ENCODE measurements at places on chromosomes 13 and 19.

- no peak for DNase-seq
These were observed 793.7 kb upstream of the SLITRK5 start for GRCh38 chr13:86877441-86877840.

GRCh38 chr19:2639999-2640398 is 62.5 kb downstream of the GNG7 start:
- no peak for DNase-seq

DNA sequence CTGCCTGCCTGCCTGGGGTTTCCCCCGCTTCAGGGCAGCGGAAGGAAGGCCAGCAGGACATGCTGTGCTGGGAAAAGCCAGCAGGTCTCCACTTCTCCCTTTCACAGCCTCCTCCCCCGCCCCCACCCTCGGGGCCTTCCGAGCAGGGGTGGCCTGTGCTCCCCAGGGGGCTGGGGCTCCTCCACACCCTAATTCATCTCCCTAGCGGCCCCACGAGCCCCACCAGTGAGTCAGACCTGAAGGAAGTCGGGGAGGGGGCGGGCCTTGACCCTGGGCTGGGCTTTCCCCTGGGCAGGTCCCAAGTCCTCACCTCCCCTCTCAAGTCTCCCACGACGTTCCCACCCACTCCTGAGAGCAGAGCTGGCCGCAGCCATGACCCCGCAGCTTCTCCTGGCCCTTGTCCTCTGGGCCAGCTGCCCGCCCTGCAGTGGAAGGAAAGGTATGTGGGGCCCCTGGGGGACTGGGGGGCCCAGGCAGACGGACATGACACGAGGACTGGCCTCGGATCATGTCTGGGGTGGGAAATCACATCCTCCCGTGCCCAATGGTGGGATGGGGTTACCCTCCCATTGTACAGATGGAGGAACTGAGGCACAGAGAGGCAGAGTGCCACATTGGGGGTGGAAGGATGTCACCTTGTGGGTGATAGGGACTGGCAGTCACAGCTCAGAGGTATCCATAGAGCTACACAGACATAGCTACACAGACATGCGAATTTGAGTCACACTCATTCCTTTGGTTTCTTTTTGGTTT is at the start of gene EBI3:
EBI3 (plus strand) TSS at position 345 of the 753 bp plus-strand sequence; CDS start at position 373, 28 bp downstream.
- no peak for DNase-seq

DNA sequence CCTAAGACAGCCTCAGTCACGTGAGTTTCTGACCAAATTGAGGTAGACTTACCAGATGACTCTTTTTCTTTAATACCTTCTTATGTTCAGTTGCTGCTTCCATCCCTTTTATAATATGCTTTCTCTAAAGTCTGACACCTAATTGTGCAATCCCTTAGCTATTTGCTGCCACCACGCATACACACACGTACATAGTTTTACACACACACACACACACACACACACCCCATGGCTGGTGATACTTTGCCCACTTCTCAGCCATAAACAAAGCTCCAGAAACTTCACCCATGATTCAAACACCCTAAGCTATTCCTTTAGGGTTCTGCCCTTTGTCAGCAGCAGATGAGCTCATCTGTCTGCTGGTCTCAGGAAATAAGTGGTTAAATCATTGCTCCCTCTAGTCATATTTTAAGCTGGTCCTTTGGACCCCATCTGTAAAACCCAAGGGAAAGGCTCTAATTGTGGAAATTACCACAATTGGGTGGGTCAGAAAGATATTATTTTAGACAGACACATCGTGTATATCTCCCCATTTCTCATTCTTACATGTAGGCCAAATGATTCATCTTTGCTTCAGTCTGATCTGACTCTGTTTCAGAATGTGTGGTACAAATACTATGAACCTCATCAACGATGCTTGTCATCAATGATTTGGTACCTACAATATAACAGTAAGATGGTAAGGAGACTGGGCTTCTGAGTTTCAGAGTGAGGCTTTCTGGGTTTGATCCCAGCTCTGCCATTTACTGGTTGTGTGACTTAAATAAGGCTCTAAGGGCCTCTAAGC is 69.2 kb downstream of the NALCN start:
- no peak for DNase-seq

DNA sequence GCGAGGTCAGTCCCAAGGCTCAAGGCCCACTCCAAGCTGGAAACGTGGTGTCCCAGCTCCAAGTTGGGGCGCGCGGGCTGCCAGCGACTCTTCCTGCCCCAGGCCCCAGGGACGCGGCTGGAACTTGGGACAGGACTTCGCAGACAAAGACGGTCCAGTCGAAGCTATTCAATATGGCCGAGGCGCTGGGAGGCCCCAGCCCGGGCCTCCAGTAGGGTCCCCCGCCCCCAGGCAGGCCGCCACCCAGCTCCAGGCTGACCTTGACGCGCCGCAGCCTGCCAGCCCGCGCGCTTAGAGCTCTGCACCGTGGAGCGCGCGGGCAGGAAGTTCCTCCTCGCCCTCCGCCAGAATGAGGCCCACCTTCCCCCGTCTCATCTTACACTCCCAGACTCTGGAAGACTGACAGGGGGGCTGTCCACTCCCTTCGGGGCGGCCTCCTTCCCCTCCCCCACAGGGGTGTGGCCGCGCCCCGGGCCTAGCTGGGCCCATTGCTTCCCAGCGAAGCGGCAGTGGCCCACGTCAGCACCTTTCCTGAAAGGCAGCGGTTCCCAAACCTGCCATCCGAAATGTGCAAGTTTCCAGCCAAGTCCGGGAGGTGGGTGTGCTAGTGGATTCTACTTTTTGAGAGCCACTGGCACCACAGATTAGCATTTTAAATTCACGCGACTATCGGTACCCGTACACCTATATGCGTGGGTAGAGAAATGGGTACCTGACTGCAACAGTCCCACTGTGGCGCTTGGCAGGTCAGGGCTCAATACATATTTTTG is at the start of gene CCDC8:
CCDC8 (minus strand) TSS at position 303 of the 770 bp plus-strand sequence. CDS start 754 bp downstream, outside the sequence.
- no peak for DNase-seq

GRCh38 chr19:11166281-11167142 is 10.9 kb upstream of the SPC24 start:
- DNase-seq, result no peak

DNA sequence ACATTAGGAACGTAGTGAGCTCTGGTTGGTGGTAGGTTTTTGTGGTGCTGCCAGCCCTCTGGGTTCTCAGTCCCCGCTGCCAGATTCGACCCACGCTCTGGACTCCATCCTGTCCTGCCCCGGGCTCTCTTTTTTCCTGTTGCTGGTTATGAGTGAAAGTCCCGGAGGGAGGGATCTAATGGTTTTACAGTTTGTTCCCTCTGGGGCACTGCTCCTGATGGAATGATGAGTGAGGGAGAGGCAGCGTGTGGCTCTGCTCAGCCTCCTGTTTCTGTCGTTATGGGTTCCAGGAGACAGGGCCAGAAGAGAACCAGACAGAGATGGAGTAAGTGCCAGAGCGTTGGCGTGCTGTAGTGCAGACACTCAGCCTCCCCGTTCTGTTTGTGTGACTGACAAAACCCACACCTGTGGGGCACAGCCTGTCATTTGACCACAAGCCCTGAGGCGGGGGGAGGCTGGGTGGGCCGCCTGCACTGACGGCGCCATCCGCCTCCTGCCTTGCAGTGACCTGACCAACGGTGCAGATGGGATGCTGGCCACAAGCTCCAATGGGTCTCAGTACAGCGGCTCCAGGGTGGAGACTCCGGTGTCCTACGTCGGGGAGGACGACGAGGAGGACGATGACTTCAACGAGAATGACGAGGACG is 18.3 kb downstream of the ATP4B start:
- no peak for DNase-seq

GRCh38 chr19:3554254-3555083 is 2.9 kb downstream of the MFSD12 start:
- peak; percentile 56 for DNase-seq

DNA sequence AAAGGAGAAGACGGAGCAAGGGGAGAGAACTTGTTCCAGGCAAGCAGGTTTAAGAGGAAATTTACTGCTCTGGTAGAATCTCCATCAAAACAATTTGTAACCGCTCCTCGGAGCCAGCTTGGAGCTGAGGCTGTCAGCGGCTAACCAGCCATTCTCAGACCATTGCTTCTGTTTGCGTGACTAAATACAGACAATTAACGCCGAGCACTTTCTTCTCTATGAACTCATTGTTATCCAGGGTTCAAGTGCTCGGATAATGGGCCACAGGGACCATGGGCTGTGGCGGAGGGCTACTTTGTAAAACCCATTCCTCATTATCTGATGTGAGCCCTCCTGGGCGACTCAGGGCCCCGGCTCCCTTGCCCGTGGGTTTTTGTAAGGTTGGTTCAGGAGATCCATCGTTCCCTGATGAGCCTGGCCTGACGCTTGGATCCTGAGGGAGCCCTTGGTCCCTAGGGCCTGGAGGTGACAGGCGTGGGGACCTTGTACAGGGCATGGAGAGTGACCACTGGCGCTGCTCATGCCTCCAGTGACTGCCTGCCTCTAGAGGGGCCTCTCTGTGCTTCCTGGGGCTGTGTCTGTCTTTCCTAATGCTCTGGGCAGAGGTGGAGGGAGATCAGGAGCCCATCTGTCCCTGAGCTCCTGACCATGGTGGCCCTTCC is 61.5 kb upstream of the ZNF536 start:
- DNase-seq, result no peak

- peak; percentile 78 for DNase-seq
These were observed 22.1 kb upstream of the GGACT start for GRCh38 chr13:100610391-100611347.

DNA sequence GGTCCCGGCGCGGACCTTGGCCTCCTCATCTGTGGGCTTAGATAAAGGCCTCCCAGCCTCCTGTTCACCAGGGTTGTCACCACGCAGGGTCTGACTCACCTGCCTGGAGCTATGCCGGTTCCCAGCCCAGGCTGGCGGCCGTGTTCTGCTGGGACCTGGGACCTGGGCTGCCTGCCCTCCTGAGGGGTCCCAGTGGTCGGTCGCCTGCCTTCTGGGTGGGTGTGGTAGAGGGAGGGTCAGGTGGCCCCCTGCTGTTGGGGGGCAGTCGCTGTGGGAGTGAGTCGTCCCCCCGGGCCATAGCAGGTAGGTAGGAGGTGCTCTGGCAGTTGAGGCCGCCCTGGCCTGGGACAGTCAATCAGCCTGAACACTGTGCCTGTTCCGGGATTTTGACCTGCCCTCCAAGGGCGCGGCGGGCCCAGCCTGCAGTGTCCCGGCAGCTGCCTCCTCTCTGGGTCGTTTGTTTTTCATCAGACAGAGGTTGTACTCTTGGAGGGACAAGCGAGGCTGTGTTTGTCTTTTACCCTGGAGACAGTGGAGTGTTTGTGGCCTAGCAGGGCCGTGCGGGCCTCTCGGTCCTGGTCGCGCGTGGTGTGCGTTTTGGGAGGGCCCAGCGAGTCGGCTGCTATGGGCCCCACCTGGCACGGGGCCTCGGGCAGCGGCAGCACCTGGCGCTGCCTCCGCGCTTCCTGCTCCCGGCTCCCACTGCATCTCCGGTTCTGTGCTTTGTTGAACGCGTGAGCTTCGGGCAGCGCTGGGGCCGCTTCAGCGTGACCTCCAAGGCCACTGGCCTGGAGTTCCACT is 2.6 kb downstream of the ADAT3 start:
- DNase-seq, result no peak

DNA sequence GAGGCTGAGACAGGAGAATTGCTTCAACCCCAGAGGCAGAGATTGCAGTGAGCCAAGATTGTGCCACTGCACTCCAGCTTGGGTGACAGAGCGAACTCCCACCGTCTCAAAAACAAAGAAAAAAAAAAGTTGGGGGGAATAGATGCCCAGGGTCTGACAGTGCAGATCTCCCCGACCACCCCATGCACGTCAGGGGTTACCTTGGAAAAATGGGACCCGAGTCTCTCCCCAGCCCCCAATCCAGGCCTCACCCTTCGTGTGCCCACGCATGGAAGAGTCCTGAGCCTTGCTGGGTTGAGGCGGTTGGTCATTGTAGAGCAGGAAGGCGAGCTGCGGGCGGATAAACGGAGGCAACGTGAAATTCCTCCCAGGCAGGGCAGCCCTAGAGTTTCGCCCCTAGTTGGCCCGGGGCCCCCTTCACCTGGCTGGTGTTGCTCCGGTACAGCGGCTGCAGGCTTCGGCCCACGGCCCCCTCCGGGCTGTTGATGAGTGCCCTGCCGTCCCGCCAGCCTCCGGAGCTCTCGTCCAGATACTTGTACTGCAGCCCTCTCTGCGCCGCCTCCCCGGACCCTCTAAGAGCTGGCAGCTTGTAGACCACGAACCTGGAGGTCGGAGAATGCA is 588 bp downstream of the DNASE2 start:
- DNase-seq, result peak; percentile 16

GRCh38 chr19:16899566-16900075 is 10.8 kb downstream of the F2RL3 start:
- DNase-seq, result peak; percentile 12

DNA sequence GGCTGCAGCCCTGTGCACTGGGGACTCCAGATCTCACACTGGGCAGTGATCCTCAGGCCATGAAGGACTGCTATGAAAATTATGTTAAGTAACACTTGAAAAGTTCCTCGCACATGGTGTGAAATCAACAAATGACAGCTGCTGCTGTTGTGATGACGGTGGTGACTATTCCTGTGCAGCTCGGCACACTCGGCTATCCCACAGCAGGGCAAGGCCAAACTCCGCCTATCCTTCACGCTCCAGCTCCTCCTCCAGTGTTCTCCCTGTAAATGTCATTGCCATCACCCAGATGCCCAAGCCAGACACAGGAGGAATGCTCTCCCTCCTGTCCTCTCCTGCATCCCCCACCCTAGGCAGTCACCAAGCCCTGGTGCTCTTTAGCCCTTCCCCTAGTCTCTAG is 31.3 kb downstream of the GRIK5 start:
- no peak for DNase-seq

DNA sequence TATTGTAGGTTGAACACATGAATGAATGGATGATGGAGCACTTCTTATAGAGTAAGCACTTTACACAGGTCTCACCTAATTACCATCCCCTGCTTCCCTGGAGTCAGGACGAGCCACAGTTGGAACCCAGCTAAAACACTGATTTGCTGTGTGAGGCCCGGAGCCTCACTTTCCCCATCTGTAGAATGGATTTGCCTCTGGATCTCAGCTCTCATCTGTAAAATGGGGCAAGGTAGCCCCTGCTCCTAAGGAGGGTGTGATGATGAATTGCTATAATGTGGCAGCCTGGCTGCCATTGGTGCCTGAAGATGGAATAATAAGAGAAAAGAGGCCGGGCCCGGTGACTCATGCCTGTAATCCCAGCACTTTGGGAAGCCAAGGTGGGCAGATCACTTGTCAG is 1.4 kb upstream of the PTPRS start:
- DNase-seq, result no peak

DNA sequence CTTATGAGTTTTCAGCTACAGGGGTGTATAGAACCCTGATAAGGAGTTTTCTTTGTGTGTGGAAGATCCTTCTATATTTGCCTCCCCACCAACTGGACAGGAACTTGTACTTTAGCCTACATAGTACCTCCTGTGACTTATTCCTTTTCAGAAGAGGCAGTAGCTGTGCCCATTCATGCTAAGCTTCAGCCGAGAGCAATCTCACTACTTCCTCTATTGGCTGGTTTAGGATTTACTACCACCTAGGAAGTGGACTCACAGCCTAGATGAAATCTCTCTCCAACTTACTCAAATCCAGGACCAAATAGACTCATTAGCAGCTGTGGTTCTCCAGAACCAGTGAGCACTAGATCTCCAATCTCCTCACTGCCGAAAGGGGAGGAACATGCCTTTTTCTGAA is 2.3 kb upstream of the REX1BD start:
- peak; percentile 54 for DNase-seq

- DNase-seq, result no peak
These were observed 652.2 kb downstream of the DACH1 start for GRCh38 chr13:71214821-71215220.

- DNase-seq, result no peak
These were observed 148.6 kb upstream of the ATXN8OS start for GRCh38 chr13:69959046-69959445.

- DNase-seq, result peak; percentile 13
These were observed 930 bp downstream of the ZNF136 start for GRCh38 chr19:12163826-12164225.
